ENCODE measurements at places on chromosomes 5 and 9. TPM values are rescaled to one million over a fixed set of nuclear protein-coding genes. Genes with fewer than 3 reads are reported as not detected.

SPATA31D4 gene
- not detected for total RNA-seq

- peaks cover 8% of the 10 kb centered on the region for H3K36me3 ChIP-seq
- no peak overlapping the region for H3K27ac ChIP-seq
- peaks cover 3% of the 10 kb centered on the region for H3K4me1 ChIP-seq
Measured at GRCh38 chr9:86064220-86064619, 35.1 kb downstream of the GOLM1 start.

- H3K36me3 ChIP-seq = no peaks in the 10 kb centered on the region
- no peaks in the 10 kb centered on the region for H3K27me3 ChIP-seq
- no peak for DNase-seq
Measured at GRCh38 chr5:51449026-51449425, 65.8 kb downstream of the ISL1 start.

DNA sequence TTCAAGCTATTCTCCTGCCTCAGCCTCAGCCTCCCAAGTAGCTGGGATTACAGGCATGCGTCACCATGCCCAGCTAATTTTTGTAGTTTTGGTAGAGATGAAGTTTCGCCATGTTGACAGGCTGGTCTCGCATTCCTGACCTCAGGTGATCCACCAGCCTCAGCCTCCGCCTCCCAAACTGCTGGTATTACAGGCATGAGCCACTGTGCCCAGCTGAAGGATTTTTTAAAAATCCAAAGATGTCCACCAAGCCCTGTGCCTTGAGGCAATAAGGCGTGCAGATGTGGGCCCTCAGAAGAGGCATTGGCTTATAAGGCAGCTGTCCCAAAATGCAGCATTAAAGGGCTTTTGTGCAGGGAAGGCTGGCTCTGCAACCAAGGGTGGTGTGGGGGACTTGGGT lies 10.3 kb upstream of the ZFR start:
- H3K27me3 ChIP-seq = no peaks in the 10 kb centered on the region
- DNase-seq = no peak
- no peak overlapping the region for H3K4me3 ChIP-seq
- H3K36me3 ChIP-seq = peaks cover 4% of the 10 kb centered on the region
- no peaks in the 10 kb centered on the region for H3K4me1 ChIP-seq

DNA sequence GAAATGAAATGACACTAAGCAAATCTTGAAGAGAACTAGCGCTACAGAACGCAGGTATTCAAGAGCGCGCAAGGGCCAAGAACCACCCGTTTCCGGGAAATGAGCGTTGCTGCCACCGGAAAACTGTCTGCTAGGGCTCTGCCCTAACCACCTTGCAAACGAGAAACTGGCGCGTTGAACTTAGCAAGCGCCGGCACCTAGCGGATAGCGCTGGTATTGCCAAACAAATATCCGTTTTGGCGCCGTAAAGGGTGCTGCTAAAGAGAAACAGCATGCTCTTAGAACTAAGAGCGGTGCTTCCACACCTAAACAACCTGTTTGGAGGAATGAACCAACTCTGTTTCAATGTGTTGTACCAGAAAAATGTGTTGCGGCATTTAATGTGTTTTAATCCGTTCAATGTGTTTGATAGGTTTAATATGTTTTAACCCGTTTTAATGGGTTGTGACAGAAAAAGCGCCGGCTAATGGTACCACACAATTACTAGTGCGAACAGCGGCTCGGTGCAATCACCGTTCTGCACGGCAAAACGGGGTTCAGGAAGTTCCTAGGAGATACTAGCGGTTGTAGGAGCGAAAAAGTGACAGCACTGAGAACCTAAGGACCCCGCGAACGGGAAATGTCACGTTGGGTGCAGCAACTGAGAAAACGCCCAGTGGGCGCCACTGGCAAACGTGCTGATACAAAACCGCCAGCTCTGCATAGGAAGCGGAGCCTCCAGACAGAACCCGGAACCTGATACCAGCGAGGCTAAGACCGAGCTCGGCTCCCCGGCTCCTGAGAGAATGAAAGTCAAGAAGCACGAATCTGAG lies at the start of gene ANXA2R:
Gene ANXA2R, minus strand, starts transcription at position 33 of the 812 bp plus-strand sequence. CDS start 273 bp downstream, outside the sequence.
- H3K27ac ChIP-seq = no peak within 1 kb of the TSS
- no peaks in the 10 kb centered on the region for H3K36me3 ChIP-seq
- H3K4me1 ChIP-seq = peaks cover 7% of the 10 kb centered on the region
- peaks cover 85% of the 10 kb centered on the region for H3K27me3 ChIP-seq

GRCh38 chr5:50766462-50766861 lies 100.0 kb downstream of the PARP8 start:
- peaks cover 14% of the 10 kb centered on the region for H3K36me3 ChIP-seq
- no peak for DNase-seq
- H3K4me1 ChIP-seq = no peaks in the 10 kb centered on the region
- H3K27me3 ChIP-seq = no peaks in the 10 kb centered on the region

- no peaks in the 10 kb centered on the region for H3K4me1 ChIP-seq
- H3K4me3 ChIP-seq = no peak overlapping the region
- no peak for DNase-seq
Measured at GRCh38 chr5:85132269-85132668, 747.6 kb upstream of the EDIL3 start.

DNA sequence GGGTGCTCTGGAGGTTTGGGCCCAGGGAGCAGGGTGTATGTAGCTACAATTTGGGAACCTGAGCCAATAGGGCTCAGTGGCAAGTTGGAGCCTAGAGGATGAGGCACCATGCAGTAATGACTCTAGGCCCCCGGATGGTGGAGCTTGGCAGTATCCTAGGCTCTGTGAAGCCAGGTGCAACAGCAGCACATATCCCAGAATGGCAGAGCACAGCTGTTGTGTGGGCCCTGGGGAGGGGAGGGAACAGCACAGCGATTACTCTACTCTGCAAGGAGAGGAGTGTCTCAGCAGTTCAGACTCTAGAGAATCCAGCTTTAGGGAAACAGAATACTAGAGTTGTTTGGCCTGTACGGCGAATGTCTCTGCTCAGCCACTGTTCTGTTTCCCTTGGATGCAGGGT lies 56.1 kb downstream of the LRRTM2 start:
- DNase-seq = no peak
- no peaks in the 10 kb centered on the region for H3K27me3 ChIP-seq
- H3K27ac ChIP-seq = no peak overlapping the region
- peaks cover 33% of the 10 kb centered on the region for H3K36me3 ChIP-seq
- no peak overlapping the region for H3K4me3 ChIP-seq

DNA sequence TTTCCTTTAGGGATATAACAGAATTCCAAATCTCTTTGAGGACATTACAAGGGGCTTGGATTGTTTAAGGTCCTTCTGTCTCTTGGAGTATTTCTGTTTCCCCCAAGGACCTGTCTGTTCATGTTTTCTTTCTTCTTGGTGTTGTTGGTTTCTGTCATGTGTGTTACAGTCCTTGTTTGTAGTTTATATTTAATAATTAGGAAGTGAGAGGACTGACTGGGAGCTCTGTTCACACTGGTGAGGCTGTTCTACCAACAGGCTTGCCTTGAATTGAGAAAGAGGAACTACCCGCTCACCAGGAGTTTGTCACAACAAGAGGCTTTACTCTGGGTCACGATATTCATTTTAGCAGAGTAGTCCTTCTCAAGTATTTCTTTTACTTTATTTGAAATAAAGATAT lies 119.2 kb upstream of the SV2C start:
- H3K4me3 ChIP-seq = no peak overlapping the region
- H3K27me3 ChIP-seq = no peaks in the 10 kb centered on the region
- no peak for DNase-seq

DNA sequence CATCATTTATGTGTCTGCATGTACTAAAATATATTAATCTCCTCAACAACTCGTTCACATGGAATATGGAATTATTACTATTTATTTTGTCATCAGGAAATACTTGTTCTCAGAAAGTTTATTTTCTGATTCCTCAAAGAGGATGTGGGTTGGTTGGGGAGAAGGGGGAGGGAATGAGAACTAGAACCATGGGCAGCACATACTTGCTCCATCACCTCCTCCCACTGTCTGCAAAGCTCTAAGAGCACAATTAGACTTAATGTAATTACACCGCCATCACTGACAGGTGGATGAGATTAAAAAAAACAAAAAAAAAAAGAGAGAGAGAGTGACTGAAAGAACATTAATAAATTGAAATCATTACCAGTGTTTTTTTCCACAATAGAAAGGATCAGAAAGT lies 98.2 kb downstream of the OXCT1 start:
- no peak overlapping the region for H3K4me3 ChIP-seq
- H3K36me3 ChIP-seq = no peaks in the 10 kb centered on the region
- H3K4me1 ChIP-seq = no peaks in the 10 kb centered on the region
- no peak for DNase-seq

GRCh38 chr5:172676914-172677475 lies 35.9 kb downstream of the NEURL1B start:
- DNase-seq = no peak
- no peaks in the 10 kb centered on the region for H3K4me1 ChIP-seq
- H3K27me3 ChIP-seq = no peaks in the 10 kb centered on the region
- H3K36me3 ChIP-seq = no peaks in the 10 kb centered on the region
- H3K27ac ChIP-seq = no peak overlapping the region

Measured in H9 (cell line).